ENCODE measurements at places on chromosomes 5 and 9.
A peak's percentile ranks its signal among the peaks of the same experiment; 100 is the strongest.

- no peak for DNase-seq
These were observed 14.2 kb upstream of the AGGF1 start for GRCh38 chr5:77015938-77016569.

DNA sequence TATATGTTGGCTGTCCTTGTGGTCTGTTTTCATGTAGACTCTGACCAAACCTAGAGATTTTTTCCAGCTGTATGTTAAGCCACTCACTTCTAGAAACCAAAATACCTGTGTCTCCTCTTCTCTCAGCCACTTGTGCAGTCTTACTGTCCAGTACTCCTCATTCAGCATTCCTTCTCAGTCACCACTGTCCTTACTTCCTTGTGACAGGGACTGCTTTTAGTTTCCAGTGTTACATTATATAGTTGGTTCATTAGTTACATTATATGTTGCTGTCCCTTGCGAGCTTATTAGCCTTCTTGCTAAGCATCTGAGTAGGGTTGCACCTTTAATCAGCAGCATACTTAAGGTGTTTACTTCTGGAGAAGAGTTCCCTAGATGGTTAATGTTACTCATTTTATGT is 4.3 kb downstream of the ATP6V1G1 start:
- DNase-seq = no peak

- DNase-seq = no peak
These were observed 135.2 kb downstream of the GNA14 start for GRCh38 chr9:77512876-77513275.

DNA sequence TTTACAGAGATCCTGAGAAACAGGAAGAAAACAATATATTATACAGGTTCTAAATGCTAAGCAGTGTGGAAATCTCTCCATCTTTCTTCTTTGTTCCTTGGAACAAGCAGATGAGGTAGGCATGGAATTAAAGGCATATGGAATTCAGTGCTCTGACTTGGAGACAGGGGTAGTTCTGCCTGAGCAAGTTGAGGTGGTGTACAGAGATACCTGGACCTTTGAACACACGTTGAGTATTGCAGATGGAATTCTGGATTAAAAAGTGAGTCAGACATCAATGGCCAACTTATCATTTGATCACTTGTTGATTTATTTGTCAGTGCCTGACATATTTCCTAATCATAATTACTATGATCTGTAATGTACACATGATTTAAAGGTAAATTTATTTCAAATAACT is 293.9 kb upstream of the IRX4 start:
- DNase-seq = no peak

DNA sequence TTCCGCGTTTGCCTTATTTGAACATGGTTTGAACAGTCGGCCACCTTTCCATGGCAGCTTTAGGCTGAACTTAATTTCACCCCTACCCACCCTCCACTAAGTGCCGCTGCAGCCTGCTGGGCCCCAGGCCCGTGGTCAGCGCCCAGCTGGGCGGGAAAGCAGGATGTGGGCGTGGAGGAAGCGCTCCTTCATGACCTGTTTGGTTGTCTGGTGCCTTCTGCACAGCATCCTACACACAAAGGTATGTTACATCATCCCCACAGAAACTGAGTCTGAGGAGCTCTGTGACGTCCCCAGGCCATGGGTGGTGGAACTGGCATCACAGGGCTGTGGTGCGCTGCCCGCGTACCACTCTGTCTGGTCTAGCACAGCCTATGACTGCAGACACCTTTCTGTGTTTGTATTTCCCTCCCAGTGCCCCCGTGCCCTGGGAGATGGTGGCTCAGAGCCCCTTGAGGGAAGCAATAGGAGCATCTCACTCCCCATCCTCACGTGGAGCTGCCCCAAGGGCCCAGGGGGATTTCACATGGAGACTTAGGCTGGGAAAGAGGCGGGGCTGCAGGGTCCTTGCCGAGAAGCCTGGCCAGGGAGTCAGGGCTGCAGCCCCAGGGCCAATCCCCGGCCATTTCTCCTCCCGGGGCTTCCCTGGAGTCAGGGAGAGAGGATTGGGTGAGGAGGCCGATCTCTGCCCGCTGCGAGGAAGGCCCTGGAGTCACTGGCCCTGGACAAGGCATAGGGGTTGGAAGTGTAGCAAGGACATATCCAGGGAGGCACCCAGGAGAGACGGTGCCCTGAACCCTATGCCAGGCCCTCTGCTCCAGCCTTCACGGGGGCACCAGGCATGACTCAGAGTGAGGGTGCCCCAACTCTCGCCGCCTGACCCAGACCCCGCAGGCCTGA is 37.5 kb upstream of the SUSD3 start:
- peak; percentile 11 for DNase-seq

DNA sequence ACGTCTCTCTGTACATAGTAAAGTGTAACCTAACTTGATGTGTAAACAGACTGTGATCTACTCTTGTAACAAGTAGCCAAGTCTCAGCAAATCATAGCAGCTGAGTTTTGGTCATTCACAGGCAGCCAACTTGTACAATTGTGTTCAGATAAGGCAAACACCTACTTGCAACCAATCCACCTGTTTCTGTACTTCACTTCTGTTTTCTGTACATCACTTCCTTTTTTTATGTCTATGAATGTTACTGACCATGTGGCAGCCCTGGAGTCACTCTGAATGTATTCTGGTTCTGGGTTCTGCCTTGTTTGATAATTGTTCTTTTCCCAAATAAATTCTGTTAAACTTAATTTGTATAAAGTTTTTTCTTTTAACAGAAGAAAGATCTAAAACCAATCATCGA is 26.0 kb downstream of the RLN2 start:
- no peak for DNase-seq

DNA sequence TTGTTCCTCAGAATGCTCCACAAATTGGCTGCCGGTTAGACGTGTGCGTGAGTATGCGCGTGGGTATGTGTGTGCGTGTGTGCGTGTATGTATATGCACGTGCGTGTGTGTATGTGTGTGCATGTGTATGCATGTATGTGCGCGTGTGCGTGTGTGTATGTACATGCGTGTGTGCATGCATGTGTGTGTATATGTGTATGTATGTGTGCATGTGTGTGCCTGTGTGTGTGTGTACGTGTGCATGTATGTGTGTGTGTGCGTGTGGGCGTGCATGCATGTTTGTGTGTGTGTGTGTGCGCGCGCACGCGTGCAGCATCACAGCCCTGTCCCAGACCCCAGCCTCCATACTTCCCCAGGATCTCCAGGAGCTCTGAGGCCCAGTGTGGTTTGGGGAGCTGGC is 183.1 kb upstream of the IER5L start:
- no peak for DNase-seq

DNA sequence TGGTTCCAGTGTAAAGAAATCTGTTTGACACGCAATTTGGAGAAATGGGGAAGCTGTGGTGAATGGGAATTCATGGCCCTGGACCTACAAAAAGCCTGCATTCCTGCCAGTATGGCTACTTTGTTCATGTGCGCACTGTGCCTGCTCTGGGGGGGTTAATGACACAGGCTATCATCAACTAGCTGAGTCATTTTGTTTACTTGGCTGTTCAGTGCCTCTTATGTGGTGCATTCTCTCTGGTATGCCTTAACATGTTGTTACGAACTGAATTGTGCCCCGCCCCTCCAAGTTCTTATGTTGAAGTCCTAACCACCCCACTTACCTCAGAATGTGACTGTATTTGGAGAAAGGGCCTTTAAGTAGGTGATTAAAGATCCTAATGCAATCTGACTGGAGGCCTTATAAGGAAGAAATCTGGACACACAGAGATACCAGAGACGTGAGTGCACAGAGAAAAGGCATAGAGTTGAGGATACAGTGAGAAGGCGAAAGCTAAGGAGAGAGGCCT is 20.4 kb upstream of the UBAP1 start:
- no peak for DNase-seq

All from stimulated activated CD8-positive, alpha-beta memory T cell treated with anti-CD3 and anti-CD28 coated beads, Interleukin-2, amount 100 ng/mL, for 48 hours (primary cell).